ENCODE measurements at places on chromosomes 7 and 10.

DNA sequence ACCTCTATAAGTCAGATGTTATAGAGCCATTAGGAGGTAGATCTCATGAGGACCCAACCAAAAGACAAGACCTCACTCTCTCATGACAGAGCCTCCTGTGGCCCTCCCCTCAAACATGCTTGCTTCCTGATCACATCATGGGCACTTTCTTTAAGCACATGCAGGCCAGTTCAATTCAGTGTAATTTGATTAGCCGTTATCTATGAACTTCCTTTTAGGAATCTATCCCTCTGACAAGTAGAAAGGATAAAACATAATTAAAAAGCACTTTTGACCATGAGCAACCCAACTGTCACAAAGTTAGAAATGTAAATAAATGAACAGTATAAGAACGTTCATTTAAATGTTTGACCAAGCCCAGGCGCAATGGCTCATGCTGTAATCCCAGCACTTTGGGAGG is 27.7 kb upstream of the TMEM254 start:
- no peak for DNase-seq

DNA sequence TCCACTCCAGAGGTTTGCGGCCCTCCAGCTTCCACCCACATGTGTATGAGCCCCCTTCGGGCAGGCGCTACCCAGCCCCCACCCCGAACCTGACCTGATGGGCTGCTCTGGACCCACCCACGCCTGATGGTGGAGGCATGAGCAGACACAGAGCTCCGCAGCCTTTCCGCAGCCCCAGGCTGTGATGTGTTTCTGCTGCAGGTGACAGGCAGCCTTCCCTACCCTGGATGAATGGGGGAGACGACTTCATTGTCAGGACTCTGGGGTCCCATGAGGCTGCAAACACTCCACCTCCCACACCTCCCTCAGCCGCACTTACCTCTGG is 61.2 kb downstream of the OAT start:
- DNase-seq = no peak

DNA sequence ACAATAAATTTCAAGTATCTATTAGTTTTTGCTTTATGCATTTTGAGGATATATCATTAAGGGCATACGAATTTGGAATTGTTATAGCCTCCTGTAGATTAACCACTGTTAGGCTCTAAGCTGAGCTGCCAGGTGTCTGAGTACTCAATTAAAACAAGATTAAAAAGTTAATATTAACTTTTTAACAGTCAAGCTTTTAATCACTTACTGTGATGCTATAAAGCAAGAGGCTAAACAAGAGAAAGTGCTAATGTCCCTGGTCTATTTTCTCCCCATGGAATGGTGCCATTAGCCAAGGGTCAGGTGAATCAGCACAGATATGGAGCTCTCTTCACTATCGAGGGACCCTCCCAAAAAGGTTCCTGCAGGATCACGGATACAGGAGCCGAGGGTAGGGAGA is 9.7 kb downstream of the GSAP start:
- DNase-seq = no peak

- DNase-seq = no peak
These were observed 8.2 kb downstream of the LFNG start for GRCh38 chr7:2527505-2528467.

DNA sequence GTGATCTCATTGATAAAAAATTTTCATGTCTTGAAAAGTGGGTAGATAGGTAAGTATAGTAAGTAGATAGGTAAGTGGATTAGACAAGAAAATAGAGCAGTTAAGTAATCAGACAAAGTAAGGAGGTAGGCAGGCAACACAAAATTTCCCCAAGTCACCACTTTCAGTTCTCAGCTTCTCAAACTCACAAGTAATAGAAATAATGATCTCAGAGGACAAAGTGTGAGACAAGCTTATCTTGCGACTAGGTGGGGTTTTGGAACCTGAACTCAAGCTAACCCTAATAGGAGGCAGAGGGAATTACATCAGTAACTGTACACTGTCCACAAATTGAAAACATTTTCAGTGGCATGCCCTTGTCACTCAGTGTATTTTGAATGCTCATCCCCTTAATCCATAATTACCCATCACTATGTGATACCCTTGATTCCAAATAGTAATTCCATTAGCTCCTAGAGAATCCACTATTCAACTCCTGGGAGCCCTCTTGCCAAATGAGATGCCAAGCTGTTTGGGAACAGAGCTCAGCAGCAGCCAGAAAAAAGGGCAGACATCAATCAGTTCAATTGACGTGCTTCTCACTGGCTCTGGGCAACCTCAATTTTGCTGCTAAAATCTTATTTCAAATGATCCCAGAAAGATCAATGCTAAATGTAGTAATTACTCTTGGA is 703.2 kb downstream of the XPNPEP1 start:
- no peak for DNase-seq

DNA sequence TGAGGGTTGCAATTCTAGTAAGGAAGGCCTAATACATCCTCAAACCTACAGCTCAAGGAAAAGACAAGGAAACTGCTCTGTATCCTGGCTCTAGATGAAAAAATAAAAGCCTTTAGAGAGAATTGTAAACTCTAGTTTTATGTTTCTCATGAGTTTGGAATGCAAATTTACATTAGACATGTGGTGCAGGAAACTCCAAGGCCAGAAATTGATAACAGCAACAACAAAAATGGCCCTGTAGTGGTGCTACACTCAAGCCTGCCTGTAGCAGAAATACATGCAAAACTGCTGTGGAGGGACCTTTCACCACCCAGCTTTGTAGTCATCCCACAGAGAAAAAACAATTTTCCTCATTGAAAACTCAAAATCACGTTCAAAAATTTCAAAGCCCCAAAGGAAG is 546.7 kb upstream of the LRRN3 start:
- DNase-seq = no peak

DNA sequence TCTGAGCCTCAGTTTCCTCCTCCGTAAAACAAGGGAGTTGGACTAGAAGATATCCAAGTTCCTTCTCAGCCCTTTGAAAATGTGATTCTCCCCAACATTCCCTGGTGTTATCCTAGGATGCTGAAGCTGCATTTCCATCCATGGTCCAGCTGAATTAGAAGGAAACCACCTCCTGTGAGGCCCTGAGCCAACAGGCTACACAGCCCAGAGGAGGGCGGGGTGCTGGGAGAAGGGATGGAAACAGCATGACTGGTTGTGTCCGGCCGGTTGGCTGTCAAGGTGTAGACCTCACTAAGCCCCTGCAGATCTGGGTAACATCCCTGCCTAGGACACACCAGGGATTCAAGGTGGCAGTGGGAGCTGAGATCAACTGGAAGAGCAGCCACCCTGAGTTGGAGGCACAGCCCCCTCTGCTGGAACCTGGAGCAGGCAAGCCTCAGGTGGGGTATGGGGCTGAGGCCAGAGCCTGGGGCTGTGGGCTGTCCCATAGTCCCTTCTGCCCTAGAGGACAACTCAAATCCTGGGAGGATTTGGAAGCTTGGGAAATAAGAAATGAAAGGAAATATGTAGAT is 72.0 kb downstream of the PAX2 start:
- no peak for DNase-seq

- DNase-seq = no peak
These were observed 19.4 kb upstream of the PDCD4 start for GRCh38 chr10:110852255-110852896.

- no peak for DNase-seq
These were observed 83.1 kb upstream of the SEMA3A start for GRCh38 chr7:84277628-84278224.

- DNase-seq = no peak
These were observed 185.8 kb downstream of the SDK1 start for GRCh38 chr7:3486841-3487240.

- DNase-seq = no peak
These were observed 8.8 kb upstream of the CALML5 start for GRCh38 chr10:5508161-5508604.

- DNase-seq = no peak
These were observed 424.9 kb upstream of the AUTS2 start for GRCh38 chr7:69173341-69173740.

GRCh38 chr7:11232462-11232861 is 258.8 kb downstream of the PHF14 start:
- DNase-seq = no peak

DNA sequence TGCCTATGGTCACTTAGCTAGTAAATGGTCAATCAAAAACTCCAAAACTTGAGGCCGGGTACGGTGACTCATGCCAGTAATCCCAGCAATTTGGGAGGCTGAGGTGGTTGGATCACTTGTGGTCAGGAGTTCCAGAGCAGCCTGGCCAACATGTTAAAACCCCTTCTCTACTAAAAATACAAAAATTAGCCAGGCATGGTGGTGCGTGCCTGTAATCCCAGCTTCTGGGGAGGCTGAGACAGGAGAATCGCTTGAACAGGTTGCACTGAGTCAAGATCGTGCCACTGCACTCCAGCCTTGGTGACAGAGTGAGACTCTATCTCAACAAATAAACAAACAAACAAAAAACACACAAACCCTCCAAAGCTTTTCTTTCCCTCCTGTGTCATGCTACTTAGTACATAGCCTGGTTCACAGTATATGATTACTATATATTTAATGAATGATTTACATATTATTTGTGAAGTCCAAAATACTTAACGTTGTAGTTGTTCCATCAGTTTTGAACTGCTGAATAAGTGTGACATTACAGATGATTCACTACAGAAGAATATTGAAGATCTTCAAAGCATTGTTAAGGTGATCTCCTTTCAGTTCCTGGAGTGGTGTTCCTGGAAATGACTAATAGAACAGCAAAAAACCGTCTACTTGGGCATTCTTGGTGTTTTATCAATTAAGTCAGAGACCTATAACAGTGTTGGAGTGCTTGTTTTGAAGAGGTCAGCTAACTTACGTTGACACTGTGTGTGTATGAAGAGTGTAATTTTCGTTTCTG is 72.9 kb downstream of the ADK start:
- no peak for DNase-seq

- DNase-seq = no peak
These were observed 30.6 kb downstream of the NET1 start for GRCh38 chr10:5442990-5443370.

- no peak for DNase-seq
These were observed 212.4 kb upstream of the YAE1 start for GRCh38 chr7:39353615-39354376.

DNA sequence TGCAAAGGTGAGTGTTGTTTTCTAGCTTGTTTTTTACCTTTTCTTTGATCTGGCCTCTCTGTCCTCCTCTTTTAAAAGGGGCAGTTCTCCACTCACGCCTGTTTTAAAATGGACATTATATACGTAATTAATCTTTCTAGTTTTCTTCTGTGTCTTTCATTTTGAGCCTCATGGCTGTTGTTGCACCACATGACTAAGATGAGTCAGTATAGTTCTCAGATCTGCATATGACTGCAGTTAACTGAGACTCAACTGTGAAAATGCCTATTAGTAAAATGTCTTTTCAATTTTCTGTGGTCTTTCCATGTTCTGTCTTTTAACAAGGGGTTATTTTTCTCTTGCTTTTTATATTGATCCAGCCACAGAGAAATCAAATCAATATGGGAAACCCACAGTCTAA is 296.1 kb downstream of the CDK14 start:
- no peak for DNase-seq

- no peak for DNase-seq
These were observed 37.2 kb upstream of the PLXDC2 start for GRCh38 chr10:19778996-19779395.

DNA sequence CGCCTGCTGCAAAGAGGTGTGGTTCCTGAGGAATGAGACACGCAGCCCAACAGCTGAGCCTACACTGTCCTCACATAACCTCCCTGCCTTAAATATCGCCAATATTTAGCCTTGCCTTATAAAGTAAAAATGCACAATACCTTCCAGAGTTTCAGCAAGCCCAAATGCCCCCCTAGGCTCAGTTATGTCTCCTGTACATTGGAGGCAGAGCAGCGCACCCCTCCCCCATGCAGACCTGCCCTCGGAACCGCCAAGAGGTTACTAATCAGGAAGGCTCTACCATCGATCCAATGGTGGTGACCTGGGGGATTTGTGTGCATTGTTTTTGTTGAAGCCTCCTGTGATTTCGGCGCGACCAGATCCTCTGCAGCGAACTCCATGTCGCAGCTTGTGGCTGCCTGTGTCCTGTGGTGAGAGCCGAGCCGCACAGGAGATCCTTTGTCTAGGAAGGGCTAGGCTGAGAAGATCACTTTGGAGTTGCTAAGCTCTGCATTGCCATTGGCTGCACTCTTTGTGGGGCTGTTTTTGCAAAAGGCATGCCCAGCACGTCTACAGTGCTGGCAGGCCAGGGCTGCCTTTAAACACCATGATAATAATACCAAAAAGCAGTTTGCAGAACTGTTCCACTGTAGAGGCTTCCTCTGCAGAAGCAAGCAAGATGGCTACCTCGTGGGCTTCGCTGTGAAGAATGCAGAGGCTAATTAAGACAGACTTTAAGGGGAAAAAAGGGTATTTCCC is 40.1 kb downstream of the TET1 start:
- DNase-seq = no peak

DNA sequence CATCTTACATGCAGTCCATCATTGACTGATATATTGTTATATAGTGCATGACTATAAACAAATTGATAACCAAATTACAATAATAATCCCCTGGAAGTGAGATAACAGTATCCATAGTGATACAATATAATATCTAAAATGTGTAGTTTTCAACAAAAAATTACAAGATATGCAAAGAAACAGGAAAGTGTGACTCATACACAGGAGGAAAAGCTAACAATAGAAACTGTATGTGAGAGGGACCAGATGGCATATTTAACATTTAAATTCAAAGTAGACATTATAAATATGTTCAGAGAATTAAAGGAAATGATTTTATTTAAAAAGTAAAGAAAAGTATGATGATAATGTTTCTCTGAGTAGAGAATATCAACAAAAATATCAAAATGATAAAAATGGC is 8.0 kb downstream of the OR9A2 start:
- no peak for DNase-seq

GRCh38 chr7:111272092-111272491 is 181.2 kb downstream of the LRRN3 start:
- no peak for DNase-seq

DNA sequence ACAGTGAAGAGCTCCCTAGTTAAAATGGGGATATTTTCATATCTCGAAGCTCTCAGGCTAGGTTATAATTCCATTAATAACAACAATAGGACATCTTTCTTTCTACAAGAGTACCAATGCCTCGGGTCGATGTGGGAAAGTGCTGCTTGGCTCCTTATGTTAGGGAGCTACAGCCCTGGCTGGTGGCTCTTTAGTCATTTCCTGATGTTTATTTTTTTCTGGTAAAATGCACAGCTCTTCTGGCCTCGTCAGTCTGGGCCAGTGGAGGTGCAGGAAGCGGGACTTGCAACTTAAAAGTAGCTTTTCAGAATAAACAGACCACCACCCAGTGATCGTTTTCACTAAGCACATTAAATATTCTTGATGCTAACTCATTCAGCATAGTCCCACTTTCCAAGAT is 58.3 kb downstream of the MKX start:
- DNase-seq = no peak

- no peak for DNase-seq
These were observed 464.1 kb downstream of the SEMA3D start for GRCh38 chr7:84722734-84723133.

All from activated CD4-positive, CD25-positive, alpha-beta regulatory T cell (primary cell).